ENCODE measurements at places on chromosomes 7 and 10.

DNA sequence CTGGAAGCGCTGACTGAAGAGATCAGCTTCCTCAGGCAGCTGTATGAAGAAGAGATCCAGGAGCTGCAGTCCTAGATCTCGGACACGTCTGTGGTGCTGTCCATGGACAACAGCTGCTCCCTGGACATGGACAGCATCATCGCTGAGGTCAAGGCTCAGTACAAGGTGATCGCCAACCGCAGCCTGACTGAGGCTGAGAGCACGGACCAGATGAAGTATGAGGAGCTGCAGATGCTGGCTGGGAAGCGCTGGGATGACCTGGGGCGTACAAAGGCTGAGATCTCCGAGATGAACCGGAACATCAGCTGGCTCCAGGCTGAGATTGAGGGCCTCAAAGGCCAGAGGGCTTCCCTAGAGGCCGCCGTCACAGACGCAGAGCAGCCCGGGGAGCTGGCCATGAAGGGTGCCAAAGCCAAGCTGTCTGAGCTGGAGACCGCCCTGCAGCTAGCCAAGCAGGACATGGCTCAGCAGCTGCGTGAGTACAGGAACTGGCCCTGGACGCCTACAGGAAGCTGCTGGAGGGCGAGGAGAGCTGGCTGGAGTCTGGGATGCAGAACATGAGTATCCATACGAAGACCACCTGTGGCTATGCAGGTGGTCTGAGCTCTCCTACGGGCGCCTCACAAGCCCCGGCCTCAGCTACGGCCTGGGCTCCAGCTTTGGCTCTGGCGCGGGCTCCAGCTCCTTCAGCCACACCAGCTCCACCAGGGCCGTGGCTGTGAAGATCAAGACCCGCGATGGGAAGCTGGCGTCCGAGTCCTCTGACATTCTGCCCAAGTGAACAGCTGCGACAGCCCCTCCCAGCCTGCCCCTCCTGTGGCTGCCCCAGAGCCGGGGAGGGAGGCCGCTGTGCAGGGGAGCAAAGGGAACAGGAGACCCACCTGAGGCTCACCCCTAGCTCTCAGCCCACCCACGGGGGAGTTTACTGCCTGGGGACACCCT is 24.9 kb upstream of the AMPH start:
- no peak for DNase-seq

DNA sequence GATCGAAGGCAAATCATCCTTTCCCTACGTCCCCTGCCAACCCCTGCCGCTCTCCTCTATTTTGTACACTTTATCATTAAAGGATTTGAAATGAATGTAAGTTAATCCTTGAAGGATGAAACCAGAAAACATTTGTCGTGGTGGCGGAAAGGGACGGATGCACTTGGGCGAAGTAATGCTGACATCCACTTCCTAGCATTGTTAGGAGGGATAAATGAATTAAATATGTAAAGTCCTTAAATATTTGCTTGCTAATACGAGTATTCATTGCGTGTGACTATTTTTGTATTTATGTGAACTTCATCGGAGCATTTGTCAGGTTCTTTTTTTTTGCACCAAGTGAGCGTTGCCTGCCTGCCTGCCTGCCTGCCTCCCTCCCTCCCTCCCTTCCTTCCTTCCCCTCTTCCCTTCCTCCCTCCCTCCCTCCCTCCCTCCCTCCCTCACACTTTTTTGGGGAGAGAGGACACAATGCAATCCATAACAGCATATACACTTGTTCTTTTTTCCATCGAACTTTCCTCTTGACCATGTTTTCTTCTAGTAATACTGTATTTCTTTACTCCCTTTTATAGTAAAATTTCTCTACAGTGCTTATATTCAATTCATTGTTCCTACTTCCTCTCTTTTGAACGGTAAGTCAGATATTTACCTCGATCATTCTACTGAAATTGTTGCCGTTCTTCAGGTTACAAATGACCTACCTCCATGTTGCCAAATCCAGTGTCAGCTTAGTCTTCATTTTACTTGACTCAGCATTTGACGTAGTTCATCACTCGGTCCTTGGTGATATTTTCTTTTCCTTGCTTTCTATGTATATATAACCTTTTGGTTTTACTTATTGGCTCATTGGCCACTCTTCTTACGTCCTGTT is 831 bp downstream of the CCDC7 start:
- no peak for DNase-seq

- DNase-seq: no peak
These were observed 286.4 kb downstream of the PTPRN2 start for GRCh38 chr7:158301207-158301606.

- no peak for DNase-seq
These were observed 110.5 kb downstream of the IPMK start for GRCh38 chr10:58157076-58157766.

DNA sequence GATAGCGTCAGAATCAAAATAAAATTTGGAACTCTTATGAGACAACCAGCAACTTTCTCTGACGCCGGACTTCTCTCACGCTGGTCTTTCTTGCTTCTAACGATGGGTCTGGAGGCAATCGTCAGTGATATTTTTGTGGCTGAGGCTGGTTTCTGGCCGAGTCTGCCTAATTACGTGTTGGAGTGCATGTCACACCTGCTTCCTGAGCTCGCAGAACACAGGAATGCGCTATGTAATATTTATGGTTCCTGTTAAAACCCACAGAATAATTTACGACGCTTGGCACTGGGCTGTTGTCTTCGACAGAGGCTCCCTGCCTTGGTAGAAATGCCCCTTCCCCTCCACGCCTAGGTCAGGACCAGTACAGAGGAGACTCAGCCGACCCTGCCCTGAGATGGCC is 64.9 kb downstream of the NPTX2 start:
- DNase-seq: no peak

- no peak for DNase-seq
These were observed 25.0 kb downstream of the BCCIP start for GRCh38 chr10:125848371-125848770.

DNA sequence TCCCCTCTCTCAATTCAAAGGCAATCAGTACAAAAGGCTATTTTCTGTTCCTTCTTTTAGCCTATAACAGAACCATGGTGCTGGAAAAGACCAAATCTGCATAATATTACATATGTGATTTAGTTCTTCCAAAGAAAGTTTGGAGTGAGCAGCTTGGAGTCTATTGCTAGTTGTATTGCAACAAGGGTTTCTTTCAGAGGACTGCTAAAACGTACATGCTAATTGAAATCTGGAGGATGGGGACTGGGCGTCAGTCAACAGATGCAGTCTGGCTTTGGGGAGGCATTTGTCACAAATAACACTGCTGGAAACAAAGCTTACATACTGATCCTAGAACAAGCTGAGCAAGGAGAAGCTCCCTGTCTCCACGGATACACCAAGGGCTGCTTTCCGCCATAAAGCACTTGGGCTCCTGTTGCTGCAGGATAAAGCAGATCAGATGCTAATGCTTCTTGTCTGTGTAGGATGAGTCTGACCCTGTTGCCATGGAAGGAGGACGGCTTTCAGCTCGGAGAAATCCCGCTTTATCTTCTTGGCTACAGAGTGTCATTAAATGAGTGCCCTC is 883.5 kb downstream of the SORCS1 start:
- DNase-seq: no peak

- DNase-seq: no peak
These were observed 10.7 kb downstream of the KMT2E start for GRCh38 chr7:105024734-105025133.

DNA sequence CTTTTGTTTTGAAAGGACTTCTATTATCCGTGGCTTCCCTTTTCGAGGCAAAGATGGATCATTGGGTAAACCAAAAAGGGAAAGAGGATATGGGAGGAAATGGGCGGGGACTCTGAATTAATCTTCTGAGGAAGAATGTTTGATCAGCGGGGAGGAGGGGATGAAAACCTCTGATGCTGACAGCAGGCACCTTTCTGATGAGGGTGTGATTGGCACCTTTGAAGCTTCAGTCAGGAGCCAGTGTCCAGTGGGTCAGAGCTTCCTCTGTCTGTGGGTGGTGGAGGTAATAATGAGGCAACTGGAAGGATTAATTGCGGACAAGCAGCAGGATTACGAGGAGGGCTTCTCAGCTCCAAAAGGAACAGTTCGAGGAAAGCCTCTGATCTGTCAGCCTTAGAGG is 877.6 kb downstream of the LRMDA start:
- no peak for DNase-seq

- DNase-seq: no peak
These were observed 68.4 kb upstream of the DUSP5 start for GRCh38 chr10:110429301-110429700.

DNA sequence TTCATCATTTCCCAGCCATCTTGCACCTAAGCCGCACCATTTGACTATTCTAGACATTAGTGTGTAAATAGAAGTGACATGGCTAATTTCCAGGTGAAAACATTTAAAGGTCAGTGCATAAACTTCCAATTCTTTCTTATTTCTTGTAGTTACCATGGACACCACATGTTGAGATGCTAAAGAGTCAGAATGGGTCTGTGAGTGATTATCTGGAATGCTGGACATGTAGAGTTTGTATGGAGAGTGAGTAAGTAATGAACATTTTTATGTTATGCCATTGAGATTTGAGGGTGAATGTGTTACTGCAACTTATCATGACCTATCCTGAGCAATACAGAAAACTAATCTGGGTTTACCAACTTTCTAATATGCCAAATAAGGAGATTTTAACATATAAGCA is 60.4 kb downstream of the MEOX2 start:
- DNase-seq: no peak

- DNase-seq: no peak
These were observed 415.5 kb downstream of the GLRX3 start for GRCh38 chr10:130551676-130552075.

DNA sequence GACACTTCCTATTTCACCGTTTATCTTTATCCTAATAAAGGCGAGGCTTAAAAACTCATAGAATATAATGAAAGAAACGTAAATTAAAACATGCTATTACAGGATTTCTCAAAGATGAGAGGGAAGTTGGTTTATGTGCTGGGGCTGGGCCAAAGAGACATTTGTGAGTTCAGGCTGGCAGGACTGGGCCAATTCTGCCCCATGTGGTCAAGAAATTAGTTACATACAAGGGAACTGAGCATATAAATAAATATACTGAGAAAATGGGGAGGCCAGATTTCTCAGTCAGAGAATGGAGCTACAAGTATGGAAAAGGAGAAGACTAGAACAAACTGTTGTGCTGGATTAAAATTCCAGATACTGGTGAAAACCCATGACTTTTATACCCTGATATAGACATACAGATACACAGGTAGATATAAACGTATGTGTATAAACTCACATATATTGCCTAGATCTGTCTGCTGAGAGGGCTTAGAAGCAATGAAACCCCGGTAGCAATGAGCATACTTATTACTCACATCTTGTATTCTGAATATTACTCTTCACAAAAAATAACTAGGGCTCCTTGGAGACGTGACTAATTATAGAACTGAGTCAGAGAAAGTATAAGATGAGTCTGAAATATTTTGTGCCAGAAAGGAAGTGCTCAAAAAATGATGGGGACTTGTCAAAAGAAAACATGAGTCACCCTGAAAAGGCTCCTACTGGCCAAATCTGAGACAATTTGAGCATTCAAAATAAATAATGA is 155.7 kb upstream of the FGFR2 start:
- DNase-seq: no peak

DNA sequence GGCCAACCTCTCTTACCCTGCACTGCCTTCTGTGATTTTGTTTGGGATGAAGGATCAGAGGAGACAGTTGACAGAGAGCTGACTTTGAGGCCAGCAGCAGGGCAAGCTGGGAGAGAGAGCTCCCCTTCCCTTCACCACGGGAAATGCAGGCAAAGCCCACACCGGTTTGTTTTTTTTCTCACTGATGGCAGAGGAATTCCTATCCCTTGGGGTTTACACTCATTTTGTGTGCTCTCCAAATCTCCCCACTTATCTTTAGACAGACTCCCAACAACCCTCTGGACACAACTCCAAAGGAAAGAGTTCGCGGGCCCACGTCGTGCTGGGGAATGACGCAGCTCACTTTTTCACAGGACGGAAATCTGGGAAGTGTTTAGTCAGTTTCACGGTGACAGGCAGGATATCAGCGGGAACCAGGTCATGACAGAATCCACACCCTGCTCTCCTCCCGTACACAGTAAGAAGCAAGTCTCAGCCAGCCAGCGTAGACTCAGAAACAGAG is 68.3 kb upstream of the FAM171A1 start:
- DNase-seq: no peak

DNA sequence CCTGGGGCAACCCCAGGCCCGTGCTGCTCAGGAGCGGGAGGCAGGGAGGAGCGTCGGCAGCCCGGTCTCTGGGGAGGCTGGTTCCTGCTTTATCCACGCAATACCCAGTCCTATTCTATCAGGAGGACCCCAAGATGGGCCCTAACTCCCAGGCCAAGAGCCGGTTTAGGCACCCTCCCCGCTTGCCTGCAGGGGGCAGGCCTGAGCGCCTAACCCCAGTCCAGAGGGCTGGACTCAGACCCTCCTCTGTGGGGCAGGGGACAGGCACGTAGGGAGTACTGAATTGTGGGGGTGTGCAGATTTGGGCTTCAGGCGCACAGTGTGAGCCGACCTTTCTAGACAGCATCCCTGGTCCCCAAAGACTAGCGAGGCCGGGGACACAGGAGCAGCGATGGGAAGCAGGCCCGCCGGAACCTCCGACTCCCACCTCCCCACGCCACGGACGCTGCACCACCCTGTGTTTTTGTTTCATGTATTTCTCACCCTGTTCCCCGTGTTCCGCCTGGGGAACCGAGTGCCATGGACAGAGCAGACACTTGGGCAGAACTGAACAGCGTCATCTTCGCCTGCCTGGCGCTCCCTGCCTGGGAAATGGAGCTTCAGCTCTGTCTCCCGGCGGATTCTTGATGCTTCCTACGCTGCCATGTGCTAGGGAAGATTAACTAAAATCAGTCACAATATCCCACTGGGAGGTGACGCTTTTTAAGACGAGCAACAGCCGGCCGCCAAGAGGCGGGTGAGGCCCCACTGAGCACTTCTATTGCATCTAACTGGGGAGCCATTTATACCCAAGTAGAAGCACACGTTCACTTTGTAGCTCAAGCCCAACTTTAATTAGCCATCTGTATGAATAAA is 5.3 kb downstream of the NUDT1 start:
- no peak for DNase-seq

DNA sequence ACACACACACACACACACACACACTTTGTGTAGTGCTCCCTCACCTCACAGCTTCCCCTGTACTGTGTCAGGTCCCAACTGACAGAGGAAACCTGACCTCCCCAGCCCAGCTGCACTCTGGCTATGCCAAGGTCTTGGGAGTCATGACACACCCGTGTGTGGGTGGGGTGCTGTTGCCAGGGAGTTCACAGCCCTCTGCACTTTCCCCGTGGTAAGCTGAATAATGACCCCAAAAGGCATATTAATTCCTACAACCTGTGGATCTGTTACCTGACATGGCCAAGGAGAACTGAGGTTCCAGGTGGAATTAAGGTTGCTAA is 8.9 kb upstream of the NANOS1 start:
- DNase-seq: no peak

- DNase-seq: no peak
These were observed 29.4 kb upstream of the TNRC18 start for GRCh38 chr7:5452937-5453540.
